ENCODE measurements at places on chromosomes 2 and 18.

DNA sequence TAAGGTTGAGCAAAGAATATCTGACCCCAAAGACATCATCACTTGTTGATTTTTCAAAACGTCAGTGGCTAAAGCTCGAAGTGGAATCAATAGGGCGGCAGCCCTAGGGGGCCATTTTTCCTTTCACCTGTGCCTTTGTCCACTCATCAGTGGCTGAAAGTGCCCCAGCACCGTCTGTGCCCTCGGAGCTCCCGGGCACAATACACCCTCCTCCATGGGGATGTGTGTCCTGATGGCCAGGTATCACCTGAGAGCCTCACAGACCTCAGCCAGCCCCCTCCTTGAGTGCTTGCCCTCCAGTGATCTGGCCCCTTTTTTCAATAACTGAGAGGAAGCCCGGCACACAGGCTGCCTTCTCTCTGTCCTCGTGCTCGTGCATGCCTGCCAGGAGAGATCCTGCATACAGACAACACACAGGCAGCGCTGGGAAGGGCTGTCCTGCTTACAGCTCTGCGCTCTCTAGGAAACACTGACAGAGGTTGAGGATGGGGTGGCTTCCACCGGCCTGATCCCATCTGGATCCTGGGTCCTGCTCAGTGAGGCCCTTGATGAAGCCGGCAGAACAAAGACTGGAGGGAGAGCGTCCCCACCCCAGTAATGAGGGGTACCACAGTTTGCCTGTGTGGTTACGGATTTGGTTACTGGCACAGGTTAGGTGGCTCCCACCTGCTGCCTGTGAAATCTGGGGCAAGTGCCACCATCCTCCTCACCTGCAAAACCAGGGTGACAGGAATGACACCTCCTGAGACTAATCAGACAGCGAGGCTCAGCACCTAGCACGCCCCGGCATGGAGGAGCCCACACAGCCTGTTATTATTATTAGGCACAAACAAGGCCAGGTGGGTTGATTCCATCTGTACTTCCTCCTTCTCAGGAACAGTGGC, 197.5 kb upstream of the RAB6C start:
- DNase-seq, result no peak

- no peak for DNase-seq
Observed at GRCh38 chr2:204535764-204536163, 9.5 kb upstream of the PARD3B start.

DNA sequence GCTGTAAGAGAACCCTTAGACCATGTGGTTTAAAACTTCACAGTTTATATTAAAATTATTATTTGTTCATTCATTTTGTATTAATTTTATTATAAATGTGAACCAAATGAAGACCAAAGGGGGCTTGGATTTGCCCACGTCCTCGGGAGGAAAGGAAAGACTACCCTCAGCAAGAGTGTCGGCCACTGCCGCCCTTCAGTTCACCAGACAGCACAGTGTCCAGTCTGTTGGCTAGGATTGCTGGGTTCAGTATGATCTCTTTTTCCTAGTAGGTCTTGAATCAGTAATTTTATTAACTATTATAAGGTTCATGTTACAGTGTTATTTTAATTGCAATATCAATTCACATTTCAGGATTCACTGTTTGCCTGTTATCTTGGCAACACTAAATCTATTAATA, 78.2 kb upstream of the CHRNA1 start:
- DNase-seq, result no peak

DNA sequence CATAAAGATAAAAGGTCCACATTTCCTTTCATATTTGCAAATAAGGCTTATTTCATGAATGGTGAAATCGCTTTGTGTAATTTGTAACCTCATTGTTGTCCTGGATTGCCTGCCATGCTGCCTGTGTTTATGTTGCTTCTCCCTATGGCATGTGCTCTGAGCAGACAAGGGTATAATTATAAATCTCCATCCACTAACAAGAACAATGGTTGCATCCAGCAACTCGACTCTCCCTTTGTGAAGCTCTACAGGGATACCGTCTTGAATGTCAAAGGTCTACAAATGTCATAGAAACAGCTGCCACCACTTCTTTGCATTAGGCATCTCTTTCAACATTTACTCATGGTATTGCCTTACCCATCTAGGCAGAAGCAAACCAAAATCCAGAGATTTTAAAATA, 209.6 kb downstream of the SLC8A1 start:
- DNase-seq, result no peak

DNA sequence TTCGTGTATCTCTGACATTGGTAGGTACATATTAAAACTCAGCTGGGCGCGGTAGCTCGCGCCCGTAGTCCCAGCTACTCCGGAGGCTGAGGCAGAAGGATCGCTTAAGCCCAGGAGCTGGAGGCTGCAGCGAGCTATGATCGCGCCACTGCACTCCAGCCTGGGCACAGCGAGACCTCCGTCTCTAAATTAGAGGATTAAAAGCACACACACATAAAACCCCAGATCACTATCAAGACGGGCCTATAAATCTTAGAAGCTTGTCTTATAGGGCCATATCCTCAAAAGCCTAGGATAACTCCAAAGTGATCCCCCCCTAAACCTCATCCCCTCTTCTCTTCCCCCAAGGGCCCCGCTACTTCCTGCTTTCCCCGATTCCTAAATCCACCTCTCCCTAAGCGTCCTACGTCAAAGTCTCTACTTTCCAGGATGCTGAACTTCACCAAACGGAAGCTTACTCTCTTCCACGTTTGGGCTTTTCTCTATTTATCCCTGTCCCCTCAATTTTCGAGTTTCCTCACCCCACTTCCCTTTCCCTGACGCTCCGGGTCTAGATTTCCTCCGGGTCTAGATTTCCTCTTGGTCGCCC, 707 bp downstream of the KRCC1 start:
- DNase-seq, result no peak

GRCh38 chr2:217060516-217060915, 200.7 kb upstream of the TNP1 start:
- no peak for DNase-seq

GRCh38 chr18:78526923-78527711, 452.5 kb upstream of the SALL3 start:
- no peak for DNase-seq

DNA sequence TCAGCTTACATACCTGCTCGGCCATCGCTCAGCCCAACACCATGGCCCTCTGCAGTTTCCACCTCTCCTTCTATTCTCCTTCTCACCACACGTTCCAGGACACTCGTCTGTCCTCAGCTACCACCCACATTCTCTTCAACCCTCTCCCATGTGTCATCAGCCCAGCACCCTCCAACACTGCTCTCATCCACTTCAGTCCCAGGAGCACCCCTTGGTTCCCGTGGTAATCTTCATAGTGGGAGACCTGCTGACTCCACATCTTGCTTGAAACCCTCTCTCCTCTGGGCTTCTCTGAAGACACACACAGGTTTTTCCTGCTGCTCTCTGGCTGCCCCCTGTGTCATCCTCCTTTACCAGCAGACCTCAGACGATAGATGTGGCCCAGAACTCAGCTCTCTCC, 228.7 kb downstream of the GBX2 start:
- no peak for DNase-seq

DNA sequence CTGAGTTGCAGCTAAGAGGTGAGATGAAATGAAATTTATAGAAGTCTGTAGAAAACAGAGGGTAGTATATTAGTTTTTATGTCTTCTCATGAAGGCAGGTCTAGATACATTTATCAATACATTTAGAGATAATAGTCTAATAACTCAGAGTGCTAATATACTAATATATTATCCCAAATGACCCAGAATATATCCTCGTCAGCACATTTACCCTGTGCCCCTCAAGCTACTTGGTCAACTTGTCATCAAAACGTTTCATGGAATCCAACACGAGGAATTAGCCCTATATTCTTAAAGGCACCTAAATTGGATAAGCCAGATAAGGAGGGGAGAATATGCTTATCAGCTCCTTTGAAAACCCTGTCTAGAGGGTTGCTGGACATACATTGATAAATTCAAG, 415.1 kb upstream of the LRRTM1 start:
- DNase-seq, result no peak

- no peak for DNase-seq
Observed at GRCh38 chr2:23448906-23449305, 63.9 kb downstream of the KLHL29 start.

DNA sequence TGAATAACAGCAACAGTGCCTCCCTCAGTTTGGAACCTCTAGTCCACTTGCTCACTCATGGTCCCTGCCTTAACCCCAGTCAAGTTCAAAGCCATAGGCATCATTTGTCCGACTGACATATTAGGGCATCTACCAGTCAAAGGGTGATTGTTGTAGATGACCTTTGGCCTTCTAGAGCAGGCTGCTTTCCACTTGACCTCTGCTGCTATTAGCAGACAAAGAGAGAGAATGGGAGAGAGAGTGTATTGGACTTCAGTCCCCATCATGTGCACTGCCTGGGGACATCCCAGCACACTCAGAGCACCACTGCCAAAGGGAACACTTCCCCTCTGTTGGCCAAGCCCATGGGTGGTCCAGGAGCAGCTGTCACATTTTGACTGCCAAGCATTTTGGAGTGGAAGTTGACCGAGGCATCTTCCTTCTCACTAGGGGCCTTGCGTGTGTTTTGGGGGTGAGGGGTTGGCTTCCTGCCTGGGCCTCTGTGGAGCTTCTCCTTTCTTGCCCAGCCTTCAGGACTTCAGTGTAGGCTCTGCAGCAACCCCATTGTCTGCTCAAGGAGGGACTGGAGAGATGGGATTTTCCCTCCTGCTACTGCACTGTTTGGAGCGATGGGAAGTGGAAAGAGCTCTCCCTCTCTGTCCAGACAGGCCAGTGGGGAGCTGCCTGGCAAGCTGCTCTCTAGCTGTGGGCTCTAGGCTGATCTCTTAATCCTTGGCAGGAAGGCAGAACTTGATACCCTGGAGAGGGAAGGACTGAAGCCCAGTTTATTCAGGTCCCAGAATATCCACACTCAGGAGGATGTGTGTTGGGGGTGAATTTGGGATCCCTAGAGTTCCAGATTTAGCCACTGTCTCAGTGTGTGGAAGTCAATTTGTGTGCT, 68.1 kb downstream of the TMEM247 start:
- no peak for DNase-seq

- DNase-seq, result no peak
Observed at GRCh38 chr18:37282386-37283037, 283.1 kb downstream of the CELF4 start.

- DNase-seq, result no peak
Observed at GRCh38 chr18:11673560-11673959, 15.5 kb upstream of the GNAL start.

DNA sequence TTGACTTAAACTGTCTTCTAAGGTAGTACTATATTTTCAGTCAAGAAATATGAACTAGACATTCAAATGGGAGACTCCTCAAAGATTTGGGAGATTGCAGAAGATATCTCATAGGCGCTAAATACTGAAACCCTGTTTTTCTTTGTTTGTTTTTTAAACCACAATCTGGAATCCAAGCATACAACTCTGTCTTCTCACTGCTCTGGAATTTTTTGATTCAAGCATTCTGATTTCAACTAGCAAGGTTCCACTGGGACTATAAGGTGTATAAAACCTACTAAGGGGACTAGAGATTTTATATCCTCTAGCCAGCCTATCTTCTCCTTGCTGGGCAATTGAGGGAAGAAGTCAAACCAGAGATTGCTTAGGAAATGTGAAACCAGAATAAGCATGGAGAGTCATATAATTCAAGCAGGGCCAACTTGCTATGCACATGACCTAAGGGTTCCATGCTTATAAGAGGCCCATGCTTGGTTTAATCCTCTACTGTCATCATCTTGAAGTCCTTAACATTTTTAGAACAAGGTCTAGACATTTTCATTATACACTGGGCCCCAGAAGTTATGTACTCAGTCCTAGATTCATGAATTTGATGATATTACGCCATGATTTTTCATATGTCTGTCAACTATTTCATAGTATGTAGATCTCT, 405.5 kb downstream of the PARD3B start:
- no peak for DNase-seq

DNA sequence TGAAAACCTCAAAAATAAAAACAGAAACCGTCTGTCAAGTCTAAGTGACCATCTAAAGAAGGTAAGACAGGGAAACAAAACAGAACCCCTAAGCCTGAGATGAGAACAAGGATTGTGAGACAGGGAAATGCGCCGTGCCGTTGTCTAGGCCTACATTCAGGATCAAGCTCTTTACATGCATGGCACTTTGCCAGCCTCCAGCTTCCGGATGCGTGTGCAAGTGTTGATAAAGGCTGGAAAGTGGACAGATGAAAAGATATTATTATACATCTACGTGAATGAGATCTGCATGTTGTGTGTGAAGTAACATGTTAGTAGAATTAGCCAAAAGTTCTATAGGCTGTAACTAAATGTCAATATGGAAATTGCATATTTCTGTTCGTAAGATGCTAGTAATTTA, 28.6 kb upstream of the TMEM87B start:
- no peak for DNase-seq

- no peak for DNase-seq
Observed at GRCh38 chr2:4585057-4585635, 881.8 kb downstream of the DCDC2C start.

DNA sequence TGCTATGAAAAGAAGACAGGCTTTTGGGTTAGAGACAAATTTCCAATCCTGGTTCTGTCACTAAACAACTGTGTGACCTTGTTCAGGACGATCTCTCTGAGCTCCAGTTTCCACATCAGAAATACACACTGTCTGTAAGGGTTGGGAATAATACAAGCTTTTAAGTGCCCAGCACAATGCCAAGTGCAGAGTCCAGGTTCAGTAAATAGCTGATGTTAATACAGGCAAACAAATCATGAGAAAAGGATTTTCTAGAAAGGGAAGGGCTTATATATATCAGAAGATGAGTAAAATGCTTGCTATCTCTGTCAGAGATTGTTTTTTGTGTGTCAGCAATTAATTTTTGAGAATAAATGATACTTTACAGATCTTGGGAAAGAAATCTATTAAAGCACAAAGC, 388.3 kb downstream of the NBAS start:
- DNase-seq, result no peak

DNA sequence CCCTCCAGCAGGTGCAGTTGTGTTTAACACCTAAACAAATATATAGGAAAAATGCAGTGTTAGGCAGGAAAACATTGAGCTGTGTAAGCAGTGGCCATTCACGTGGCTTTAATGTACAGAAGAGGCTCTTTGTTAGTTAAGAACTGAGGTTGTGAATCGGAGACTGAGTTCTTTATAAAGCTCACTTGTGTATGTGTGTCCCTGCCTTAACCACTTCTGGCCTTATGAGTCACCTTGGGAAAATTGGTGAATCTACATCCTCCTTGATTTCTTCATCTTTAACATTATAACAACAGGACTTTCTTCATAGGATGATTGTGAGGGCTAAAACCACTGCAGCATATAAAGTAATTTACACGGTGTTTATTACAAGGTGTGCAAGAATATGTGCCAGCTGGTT, 188.4 kb upstream of the TPO start:
- no peak for DNase-seq

GRCh38 chr2:85999061-85999831, 106.4 kb downstream of the POLR1A start:
- peak; percentile 51 for DNase-seq

- no peak for DNase-seq
Observed at GRCh38 chr2:228329282-228329681, 147.8 kb upstream of the SPHKAP start.

GRCh38 chr2:45026924-45027450, 17.7 kb upstream of the SIX2 start:
- DNase-seq, result no peak

GRCh38 chr2:7203056-7203467, 285.9 kb downstream of the RNF144A start:
- peak; percentile 62 for DNase-seq

Data from CD4-positive, alpha-beta T cell treated with Interleukin-4 for 4 hours (primary cell).